Transverse colon (tissue), 4 donors: ENCODE measurements at places on chromosomes 13 and 19. TPM values are rescaled to one million over a fixed set of nuclear protein-coding genes. Genes with fewer than 3 reads are reported as not detected.
A peak's percentile ranks its signal among the peaks of the same experiment; 100 is the strongest.

The CEACAM1 gene
- 315 TPM for total RNA-seq

DNA sequence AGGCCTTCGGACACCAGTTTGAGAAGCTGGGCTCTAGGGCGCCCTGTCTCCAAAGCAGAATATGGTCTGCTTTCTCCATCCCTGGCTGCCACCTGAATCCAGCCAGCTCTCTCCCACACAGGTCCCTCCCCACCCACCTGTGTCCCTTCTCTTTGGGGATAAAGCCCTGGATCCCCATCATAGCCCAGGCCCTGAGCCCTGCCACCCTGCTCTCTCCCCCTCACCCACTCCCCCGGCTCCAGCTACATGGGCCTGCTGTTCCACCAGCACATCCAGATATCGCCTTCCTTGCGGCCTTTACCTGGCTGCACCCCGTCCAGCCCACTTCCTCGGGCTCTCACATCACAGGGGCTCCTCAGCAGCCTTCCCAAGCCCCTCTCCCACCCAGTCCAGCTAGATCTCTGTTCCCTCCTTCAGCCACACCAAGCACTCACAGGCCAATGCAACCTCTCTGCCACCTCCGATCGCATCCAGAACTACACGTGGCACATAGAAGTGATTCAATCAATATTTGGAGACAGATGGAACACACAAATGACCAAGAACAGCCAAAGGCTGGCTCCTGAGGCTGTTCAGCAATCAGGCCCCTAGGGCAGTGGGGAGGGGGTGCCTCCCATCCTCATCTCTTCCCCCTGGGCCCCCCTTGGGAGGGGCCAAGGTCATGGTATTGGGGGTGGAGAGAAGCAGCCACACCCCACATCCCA is 7.6 kb downstream of the AKT2 start:
- no peak for DNase-seq
- no peaks in the 10 kb centered on the region for H3K27me3 ChIP-seq

The WDR87 gene
- not detected for total RNA-seq

GRCh38 chr13:49214917-49215376 is 5.2 kb upstream of the MLNR start:
- H3K4me3 ChIP-seq = no peak overlapping the region
- H3K4me1 ChIP-seq = peaks cover 3% of the 10 kb centered on the region
- H3K27me3 ChIP-seq = peaks cover 31% of the 10 kb centered on the region
- peak; percentile 45 for DNase-seq

- H3K4me1 ChIP-seq = no peaks in the 10 kb centered on the region
- no peaks in the 10 kb centered on the region for H3K36me3 ChIP-seq
- no peak overlapping the region for H3K27ac ChIP-seq
Observed at GRCh38 chr19:33832633-33833032, 36.0 kb downstream of the KCTD15 start.

- no peak overlapping the region for H3K27ac ChIP-seq
- no peaks in the 10 kb centered on the region for H3K36me3 ChIP-seq
- H3K4me3 ChIP-seq = no peak overlapping the region
- H3K27me3 ChIP-seq = no peaks in the 10 kb centered on the region
- no peaks in the 10 kb centered on the region for H3K4me1 ChIP-seq
Observed at GRCh38 chr13:28622286-28622685, 36.6 kb upstream of the POMP start.

DNA sequence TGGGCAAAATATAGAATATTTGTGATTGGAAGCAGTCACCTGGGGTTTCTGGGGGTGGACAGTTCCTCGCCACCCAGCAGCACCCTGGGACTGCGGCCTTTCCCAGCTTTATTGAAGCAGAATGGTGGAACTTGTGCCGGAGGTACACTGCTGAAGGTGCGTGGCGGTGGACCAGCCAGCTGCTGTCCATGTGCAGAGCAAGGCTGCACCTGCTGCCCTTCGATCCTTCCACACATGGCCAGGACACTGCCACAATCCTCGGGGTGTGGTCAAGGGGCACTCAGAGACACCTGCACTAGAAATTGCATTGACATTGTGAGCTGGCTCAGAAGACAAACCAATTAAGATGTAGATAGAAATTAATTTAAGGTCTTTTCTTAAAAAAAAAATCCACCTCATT is 11.4 kb upstream of the GPI start:
- H3K27me3 ChIP-seq = no peaks in the 10 kb centered on the region
- H3K27ac ChIP-seq = no peak overlapping the region
- no peaks in the 10 kb centered on the region for H3K36me3 ChIP-seq
- H3K4me1 ChIP-seq = peaks cover under 1% of the 10 kb centered on the region
- H3K4me3 ChIP-seq = no peak overlapping the region

- no peaks in the 10 kb centered on the region for H3K27me3 ChIP-seq
- no peak for DNase-seq
- H3K36me3 ChIP-seq = no peaks in the 10 kb centered on the region
- no peaks in the 10 kb centered on the region for H3K4me1 ChIP-seq
- no peak overlapping the region for H3K4me3 ChIP-seq
Observed at GRCh38 chr19:6806488-6806887, 34.0 kb downstream of the VAV1 start.

The SLC10A2 gene
- not detected for total RNA-seq

DNA sequence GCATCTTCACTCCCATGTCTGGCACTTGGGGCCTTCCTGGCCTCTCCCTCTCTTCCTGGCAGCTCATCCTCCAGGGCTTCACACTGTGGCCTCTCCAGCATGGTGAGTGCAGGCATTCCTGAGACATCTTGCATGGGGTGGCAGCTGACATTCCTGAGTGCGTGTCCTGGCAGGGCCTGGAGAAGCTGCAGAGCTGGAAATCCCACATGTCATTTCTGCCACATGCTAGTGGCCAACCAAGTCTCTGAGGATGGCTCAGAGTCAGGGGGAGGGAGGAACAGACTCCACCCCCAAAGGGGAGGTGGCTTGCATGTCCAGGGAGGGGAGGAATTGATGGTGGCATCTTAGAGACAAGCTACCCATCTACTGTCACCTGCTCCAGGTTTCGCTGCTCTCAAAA is 41.6 kb upstream of the AMER2 start:
- no peak for DNase-seq
- no peaks in the 10 kb centered on the region for H3K27me3 ChIP-seq
- H3K4me3 ChIP-seq = no peak overlapping the region
- H3K36me3 ChIP-seq = no peaks in the 10 kb centered on the region
- H3K27ac ChIP-seq = no peak overlapping the region

GRCh38 chr13:110300090-110300815 is 6.7 kb downstream of the COL4A1 start:
- peaks cover 8% of the 10 kb centered on the region for H3K27me3 ChIP-seq
- no peak overlapping the region for H3K4me3 ChIP-seq
- no peaks in the 10 kb centered on the region for H3K4me1 ChIP-seq
- DNase-seq = no peak
- H3K27ac ChIP-seq = peak overlapping the region; percentile 94

The CD79A gene
- total RNA-seq = 8.2 TPM

GRCh38 chr13:31477961-31478360 is 261.4 kb upstream of the RXFP2 start:
- DNase-seq = no peak
- H3K27ac ChIP-seq = no peak overlapping the region
- H3K4me3 ChIP-seq = no peak overlapping the region
- no peaks in the 10 kb centered on the region for H3K27me3 ChIP-seq
- no peaks in the 10 kb centered on the region for H3K36me3 ChIP-seq
- no peaks in the 10 kb centered on the region for H3K4me1 ChIP-seq

- no peak overlapping the region for H3K27ac ChIP-seq
- H3K4me3 ChIP-seq = no peak overlapping the region
- no peak for DNase-seq
- H3K27me3 ChIP-seq = no peaks in the 10 kb centered on the region
Observed at GRCh38 chr19:47377208-47377701, 28.1 kb downstream of the DHX34 start.

DNA sequence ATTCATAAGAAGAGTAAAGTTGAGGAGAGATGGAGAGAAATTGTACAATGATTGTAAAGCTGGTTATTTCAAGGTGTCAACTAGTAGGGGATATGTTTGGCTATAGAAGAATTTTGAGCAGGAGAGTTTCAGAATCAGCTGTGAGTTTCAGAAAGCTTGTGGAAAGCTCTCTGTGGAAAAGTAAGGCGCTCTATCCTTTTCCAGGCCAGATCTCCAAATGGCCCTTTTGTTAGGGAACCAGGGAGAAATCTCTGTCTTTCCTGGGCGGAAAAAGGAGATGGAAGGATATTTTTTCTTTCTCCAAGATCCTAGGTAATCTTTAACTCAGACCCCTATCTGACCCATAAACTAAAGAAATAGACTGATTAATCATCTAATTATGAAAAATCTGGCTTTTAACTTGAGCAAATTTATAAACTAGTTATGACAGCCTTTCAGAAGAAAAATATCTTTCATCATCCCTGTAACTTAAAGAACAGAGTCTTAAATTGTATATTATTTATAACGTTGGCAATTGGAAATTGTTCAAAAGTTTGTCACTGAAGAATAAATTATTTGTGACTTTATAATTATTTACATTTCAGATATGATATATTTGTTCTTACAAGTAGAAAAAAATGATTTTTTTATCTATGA is 34.5 kb downstream of the SPRY2 start:
- no peak overlapping the region for H3K4me3 ChIP-seq
- H3K27ac ChIP-seq = no peak overlapping the region
- no peaks in the 10 kb centered on the region for H3K36me3 ChIP-seq
- no peak for DNase-seq
- no peaks in the 10 kb centered on the region for H3K4me1 ChIP-seq
- H3K27me3 ChIP-seq = no peaks in the 10 kb centered on the region

The CPAMD8 gene
- 10.2 TPM for total RNA-seq

DNA sequence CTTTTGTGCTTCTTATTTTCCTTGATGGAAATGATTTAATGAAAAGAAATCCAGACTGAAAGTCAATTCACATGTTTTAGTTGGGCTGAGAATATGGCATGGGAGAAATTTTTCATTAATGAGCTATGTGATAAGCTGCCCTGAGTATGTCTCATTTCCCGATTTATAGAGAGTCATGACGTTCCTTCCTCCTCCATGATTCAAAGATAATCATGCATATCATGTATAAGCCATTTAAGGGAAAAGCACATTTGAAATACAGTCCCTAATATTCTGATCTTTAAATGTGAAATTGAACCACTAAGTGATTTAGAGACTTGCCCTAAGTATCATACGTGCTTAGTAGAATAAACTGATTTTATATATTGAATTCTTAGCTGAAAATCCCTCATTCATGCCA is 840.9 kb downstream of the PCDH17 start:
- H3K27me3 ChIP-seq = no peaks in the 10 kb centered on the region
- H3K36me3 ChIP-seq = no peaks in the 10 kb centered on the region
- no peak overlapping the region for H3K27ac ChIP-seq
- H3K4me3 ChIP-seq = no peak overlapping the region
- no peak for DNase-seq

DNA sequence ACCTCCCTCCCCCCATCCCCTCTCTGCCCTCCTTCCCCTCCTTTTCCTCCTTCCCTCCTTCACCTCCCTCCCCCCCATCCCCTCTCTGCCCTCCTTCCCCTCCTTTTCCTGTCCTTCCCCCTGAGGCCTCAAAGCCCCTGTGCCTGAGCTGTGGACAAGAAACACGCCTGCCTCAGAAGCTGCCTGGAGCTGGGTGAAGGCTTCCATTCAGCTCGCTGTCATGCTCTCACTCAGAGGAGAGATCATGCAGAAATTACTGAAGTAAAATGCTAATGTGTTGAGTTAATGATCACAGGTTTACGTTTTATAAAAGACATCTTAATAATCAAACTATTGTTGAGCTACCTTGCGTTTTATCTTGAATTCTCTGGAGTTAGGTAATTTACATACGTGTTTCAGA is 114.5 kb downstream of the ATP11A start:
- no peaks in the 10 kb centered on the region for H3K27me3 ChIP-seq
- no peak for DNase-seq
- no peaks in the 10 kb centered on the region for H3K4me1 ChIP-seq
- H3K36me3 ChIP-seq = no peaks in the 10 kb centered on the region

The CGB8 gene
- total RNA-seq = not detected

- no peak overlapping the region for H3K4me3 ChIP-seq
- H3K36me3 ChIP-seq = no peaks in the 10 kb centered on the region
- H3K4me1 ChIP-seq = no peaks in the 10 kb centered on the region
- H3K27me3 ChIP-seq = no peaks in the 10 kb centered on the region
- H3K27ac ChIP-seq = no peak overlapping the region
- no peak for DNase-seq
Observed at GRCh38 chr13:44280456-44280855, 93.2 kb upstream of the SERP2 start.

The IGSF23 gene
- total RNA-seq = not detected

DNA sequence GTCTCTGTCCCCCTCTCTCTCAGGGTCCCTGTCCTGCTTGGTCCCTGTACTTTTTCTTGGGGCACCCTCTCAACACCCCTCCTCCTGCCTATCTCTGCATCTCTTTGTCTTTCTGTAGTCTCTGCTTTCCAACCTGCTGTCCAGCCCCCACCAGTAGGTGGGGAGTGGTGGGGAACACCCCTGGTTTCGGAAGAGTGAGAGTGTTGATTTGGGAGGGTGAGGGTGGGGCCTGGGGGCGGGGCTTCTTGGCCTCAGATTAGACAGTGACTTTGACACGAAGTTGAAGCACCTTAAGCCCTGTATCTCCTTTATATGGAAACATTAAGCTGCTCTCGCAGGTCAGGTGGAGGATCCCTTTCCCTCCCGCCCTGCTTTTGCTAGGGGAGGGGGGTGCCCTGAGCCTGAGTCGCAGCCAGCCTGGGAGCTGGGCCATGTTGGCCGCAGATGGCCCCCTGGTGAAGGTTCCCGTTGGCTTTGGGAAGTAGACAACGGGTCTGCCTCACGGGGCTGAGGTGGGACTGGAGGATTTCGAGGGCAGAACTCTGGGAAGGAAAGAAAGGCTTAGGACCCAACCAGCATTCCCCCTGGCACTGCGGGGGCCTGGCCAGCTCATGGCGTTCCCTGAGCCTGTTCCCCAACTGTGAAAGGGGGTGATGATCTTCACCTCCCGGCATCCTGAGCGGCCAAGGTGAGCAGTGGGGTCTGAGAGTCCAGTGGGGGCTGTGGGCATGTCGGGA is at the start of gene KCNJ14:
TSS of gene KCNJ14 (plus strand) at position 404 of the 737 bp plus-strand sequence. CDS start 6,151 bp downstream, outside the sequence.
- H3K27me3 ChIP-seq = no peaks in the 10 kb centered on the region
- H3K27ac ChIP-seq = no peak within 1 kb of the TSS
- DNase-seq = no peak
- H3K4me1 ChIP-seq = no peaks in the 10 kb centered on the region
- no peak within 1 kb of the TSS for H3K4me3 ChIP-seq
